NCI-H82 (cell line): ENCODE measurements at places on chromosomes 2 and 18.

DNA sequence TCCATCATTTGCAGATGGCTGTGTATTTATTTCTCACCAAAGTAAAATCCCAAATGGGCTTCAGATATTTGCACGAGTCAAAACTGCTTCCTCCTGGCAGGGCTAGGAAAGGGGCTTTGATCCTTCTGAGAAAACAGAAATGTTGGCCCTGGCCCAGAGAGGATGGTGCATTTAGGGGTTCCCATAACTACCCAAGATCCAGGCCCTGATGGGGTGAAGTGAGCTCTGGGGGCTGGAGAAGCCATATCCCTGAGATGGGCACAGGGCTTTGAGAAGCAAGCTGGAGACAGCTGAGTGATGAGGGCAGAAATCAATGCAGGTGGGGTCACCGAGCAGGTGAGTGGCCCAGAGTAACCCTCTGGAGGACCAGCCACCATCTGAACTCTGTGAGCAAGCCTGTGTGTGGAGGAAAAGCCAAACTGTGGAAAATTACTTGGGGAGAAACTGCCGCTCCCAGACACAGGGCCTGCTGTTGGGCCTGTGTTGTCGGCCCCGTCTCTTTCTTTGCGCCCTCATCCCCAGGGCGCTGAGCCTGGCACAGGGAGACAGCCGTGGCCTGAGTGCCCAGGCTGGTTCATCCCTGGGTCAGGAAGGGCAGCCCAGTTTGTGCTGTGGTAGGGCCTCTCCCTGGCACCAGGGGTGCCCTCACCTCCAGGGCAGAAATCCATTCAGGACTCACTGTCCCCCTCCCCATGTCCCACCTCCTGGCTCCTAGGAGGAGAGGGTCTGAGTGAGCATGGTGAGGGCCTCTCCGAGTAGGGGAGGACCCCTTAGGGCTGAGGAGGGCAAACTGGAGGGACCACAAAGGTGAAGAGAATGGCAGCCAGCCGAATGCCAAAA is 167.8 kb upstream of the HAAO start:
- DNase-seq, result no peak

GRCh38 chr2:168119515-168120141 is 127.8 kb downstream of the STK39 start:
- peak; percentile 91 for DNase-seq

DNA sequence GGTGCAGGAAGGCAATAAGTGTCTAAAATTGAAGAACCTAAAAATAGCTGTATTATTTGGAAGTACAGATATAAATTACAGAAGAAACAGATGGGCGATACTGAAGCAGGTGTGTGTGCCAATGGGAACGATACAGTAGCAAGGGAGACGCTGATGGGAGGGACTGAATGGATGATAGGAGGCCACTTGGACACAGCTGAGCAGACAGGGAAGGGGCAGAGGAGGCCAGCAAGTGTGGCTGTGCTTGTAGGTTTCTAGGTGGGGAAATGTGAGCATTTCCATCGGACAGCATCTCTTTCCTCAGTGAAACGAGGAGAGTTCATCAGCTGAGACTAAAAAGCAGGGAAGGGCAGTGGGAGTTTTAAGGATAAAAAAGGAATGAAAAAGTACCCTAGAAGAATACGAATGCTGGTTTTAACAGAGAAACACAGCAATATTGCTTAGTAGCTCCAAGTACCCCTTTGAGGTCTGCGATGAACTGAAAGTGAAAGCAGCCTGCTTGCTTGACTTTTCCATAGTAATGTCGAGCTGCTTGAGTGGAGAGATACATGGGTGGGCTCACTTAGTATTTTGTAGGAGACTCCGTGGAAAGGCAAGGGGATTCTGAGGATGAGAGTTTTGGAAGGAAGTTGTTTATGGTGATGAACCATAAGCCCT is 91.7 kb upstream of the EPC2 start:
- DNase-seq, result no peak

- DNase-seq, result no peak
These were observed 12.3 kb upstream of the SETBP1 start for GRCh38 chr18:44668270-44668975.

DNA sequence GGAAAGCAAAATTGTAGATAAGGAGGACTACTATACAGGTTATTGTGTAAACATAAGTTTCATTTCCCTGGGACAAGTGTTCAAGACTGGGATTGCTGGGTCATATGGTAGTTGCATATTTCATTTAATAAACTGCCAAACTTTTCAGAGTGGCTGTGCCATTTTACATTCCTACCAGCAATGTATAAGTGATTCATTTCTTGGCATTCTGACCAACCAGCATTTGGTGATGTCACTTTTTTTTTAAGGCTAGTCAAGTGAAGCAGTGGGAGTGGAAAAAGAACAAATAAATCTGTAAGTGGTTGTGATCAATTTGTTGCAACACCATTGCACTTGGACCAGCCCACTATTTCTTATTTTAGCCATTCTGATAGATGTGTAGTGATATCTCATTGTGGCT is 5.2 kb upstream of the CHCHD5 start:
- DNase-seq, result no peak

DNA sequence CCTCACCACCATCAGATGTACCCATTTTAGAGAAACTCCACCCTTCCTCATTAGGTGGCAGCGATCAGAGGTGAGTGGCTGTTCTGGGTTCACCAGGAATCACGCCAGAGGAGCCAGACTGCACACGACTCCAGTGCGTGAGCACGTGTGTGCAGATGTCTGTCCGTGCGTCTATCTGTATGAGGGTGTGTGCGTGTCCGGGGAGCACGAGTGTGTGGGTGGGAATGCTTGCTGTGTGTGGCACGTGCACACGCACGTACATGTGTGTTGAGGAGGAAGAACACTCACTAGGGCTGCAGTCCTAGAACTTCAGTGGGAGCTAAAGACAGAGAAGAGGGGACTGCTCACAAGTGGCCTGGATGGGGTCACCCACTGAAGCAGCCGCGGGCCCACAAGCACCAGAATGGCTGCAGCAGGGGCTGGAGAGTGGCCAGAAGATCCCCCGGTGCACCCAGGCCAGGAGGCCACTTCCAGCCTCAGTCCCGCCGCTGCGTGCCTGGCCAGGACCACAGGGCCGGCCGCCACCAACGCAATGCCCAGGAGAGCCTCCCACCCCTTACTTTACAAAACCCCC is 13.9 kb downstream of the HDAC4 start:
- no peak for DNase-seq

GRCh38 chr2:54657664-54658083 is 65.8 kb upstream of the EML6 start:
- peak; percentile 79 for DNase-seq

GRCh38 chr18:7514796-7515440 is 52.2 kb upstream of the PTPRM start:
- DNase-seq, result no peak

DNA sequence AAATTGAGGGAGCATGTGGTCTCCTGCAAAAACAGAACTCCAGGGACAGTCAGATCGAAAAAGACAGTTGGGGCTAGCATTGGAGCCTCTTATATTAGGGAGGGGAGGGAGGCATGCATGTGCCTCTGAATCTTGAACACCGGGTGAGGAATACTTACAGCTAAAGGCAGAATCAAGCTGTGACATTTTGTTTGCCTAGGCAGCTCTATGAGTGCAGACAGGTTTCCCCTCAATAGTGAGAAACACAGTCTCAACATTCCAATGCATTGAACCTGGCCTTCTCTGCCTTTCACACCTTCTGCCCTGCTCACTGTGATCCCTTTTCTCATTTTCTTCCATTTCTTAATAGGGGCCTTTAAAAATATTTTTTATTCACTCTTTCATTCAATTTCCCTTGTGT is 140.4 kb downstream of the THSD7B start:
- DNase-seq, result no peak

DNA sequence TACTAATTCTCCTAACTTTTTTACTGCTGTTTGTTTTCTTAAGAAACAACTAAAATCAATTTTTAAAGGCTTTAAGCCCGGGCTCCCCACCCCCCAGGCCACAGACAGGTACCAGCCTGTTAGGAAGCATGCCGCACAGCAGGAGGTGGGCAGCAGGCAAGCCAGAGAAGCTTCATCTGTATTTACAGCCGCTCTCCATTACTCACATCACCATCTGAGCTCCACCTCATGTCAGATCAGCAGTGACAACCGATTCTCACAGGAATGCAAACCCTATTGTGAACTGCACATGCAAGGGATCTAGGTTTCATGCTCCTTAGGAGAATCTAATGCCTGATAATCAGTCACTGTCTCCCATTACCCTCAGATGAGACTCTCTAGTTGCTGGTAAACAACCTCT is 517.0 kb downstream of the NRXN1 start:
- peak; percentile 23 for DNase-seq

GRCh38 chr2:18650221-18650620 is 60.9 kb upstream of the NT5C1B start:
- DNase-seq, result no peak

DNA sequence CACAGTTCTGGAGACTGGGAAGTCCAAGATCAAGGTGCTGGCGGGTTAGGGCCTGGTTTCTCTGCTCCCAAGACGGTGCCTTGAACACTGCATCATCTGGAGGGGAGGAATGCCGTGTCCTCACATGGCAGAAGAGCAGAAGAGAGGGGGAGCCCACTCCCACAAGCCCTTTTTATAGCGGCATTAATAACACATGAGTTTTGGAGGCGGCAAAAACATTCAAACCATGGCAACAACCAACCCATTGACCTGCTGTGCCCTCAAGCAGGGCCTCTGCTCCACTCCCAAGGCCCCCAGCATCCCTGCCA is 62.0 kb downstream of the SMAD7 start:
- no peak for DNase-seq

GRCh38 chr2:61714210-61714609 is 139.7 kb downstream of the FAM161A start:
- DNase-seq, result no peak

- no peak for DNase-seq
These were observed 84.4 kb downstream of the KCNS3 start for GRCh38 chr2:17962876-17963275.

GRCh38 chr2:225402210-225402776 is 2.8 kb downstream of the NYAP2 start:
- no peak for DNase-seq

GRCh38 chr18:38520786-38521185 is 955.2 kb upstream of the CELF4 start:
- no peak for DNase-seq

DNA sequence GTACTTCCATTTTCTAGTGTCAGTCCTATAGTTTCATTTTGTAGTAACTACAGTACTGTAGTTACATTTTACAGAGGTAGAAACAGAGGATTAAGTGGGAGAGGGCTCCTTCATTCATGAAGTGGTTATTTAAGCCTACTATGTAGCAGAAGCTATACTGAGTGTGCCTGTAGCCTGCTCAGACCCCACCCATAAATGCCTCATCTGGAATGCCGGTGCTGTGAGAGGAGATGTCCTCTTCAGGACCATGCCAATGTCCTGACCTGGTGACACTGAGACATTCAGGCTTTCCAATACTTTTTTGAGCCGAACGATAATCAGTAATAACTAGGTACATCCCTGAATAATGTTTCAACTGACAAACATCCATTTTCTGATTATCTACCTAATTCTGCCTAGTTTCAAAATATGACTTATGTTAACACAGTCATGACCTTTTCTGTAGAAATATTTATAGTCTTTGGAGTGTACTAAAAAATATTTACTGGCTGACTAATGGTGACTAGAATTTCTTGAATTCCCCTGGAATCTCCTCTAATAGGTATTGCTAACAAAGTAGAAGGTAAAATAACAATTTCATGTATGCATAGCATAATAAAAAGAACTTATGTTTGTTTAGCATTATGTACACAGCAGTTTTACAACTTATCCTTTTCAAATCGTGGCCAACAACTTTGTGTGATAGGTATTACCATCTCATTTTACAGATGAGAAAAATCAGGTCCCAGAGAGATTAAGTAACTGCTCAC is 10.2 kb upstream of the ARHGAP28 start:
- DNase-seq, result no peak

DNA sequence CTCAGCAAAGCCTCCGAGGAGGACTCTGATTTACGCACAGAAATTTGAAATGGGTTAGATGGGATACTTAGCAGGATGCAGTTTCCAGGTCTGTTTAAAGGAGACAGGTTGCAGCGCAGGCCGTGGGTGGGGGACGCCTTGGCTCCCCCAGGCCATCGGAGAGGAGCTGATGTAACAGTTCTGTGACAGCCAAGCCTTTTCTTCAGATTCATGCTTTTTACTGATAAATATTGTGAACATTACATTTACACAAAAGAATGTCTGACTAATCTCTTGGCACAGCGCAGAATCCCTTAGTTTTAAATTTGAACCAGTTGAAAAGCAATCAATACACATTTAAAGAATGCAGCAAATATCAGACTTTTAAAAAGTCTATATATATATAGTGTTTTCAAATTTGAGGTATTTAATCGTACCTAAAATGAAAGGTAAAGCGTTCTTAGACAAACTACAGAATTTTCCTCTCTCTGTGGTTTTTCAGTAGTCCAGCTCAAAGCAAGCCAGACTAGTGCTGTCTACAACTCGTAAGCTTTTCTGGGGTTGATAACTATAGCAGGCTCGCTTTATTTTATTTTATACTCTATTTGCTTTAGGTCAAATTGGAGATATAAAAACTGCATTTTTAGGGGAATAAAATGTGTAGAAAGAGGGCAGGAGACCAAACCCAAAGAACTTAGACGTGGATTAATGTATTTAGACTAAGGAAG is 221.9 kb downstream of the PIEZO2 start:
- DNase-seq, result no peak

DNA sequence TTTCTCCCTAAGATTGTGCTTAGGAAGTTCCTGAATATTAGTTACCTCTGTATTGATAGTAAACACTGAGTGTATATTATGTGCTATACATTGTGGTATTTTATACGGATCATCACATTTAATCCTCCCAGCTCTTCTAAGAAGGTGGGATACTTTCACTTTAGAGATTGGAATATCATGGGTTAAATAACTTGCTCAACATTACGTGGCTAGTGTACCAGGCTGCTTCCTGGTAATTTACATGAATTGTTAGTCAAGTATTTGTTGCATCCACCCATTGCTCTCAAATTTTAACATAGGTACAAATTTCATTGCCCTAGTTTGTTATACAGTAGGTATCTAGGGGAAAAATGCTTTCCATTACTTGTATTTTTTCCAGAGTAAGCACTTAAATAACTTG is 21.4 kb downstream of the FAM98A start:
- DNase-seq, result no peak

DNA sequence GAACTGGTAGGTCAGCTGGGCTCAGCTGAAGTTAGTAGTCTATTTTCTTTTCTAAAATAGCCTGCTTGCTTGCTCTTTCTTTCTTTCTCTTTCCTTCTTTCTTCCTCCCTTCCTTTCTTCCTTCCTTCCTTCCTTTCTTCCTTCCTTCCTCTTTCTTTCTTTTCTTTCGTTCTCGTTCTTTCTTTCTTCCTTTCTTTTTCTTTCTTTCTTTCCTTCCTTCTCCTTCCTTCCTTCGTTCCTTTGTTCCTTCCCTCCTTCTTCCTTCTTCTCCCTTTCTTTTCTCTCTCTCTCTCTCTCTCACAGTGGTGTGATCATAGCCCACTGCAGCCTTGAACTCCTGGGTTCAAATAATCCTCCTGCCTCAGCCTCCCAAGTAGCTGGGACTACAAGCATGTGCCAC is 29.2 kb upstream of the KDM3A start:
- DNase-seq, result no peak

DNA sequence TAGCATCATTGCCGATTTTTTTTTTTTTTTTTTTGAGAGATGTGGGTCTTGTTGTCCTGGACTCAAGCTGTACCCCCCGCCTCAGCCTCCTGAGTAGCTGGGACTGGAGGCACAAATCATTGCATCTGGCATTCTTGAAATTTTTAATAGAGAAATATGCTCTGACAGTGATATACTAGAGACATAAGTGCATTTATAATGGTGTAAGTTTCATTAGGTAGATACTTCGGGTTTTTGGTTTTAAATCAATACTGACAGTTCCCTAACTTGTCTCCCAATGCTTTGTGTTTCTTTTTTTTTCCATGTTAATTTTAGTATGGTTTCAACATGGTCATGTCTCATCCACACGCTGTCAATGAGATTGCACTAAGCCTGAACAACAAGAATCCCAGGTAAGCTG is 138.7 kb downstream of the PRPF40A start:
- peak; percentile 27 for DNase-seq
